ENCODE measurements at places on chromosomes 3 and 15.

GRCh38 chr15:94882071-94882712 lies 650.8 kb downstream of the MCTP2 start:
- no peak for ATAC-seq

- ATAC-seq = no peak
Measured at GRCh38 chr3:22315925-22316324, 564.9 kb upstream of the ZNF385D start.

- ATAC-seq = no peak
Measured at GRCh38 chr3:116630494-116630893, 79.1 kb upstream of the TUSC7 start.

- no peak for ATAC-seq
Measured at GRCh38 chr15:36468746-36469145, 110.7 kb upstream of the CDIN1 start.

DNA sequence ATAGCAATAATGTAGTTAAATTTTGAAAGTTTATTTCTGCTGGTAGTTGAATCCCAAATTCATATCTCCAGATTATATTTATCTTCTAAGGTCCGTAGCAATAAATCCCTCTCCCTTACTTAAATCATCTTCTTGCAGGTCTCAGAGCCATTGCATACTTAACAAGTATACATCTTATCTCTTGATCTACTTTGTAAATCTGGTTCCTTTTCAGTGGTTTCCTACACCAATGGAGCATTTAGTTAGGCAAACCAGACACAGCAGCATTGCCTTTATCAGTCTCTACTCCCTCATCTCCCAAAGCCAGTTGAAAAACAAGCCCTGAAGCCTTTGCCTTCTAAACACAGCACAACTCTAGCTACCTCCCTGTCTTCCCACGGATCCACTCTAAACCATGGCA lies 440.9 kb downstream of the CNTN6 start:
- no peak for ATAC-seq

- no peak for ATAC-seq
Measured at GRCh38 chr15:84697236-84697990, 18.5 kb downstream of the SEC11A start.

GRCh38 chr15:31049111-31049510 lies 52.4 kb downstream of the TRPM1 start:
- no peak for ATAC-seq

DNA sequence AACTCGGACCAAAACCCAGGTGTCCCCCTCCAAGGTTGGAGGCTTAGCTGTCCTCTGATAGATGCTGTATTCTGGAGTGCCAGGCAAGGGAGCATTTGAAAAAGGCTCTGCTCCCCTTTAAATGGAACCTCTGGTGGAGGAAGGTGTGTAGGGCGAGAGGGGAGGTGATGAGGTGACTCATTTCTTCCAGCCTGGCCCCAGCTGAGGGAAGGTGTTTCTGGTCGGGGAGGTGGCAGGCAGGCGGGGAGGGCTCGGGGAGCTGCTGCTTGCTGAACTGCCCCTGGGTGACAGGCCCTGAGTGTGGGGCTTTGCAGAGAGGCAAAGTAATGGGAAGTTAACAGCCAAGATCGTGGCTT lies 18.8 kb downstream of the PSTPIP1 start:
- ATAC-seq = no peak

DNA sequence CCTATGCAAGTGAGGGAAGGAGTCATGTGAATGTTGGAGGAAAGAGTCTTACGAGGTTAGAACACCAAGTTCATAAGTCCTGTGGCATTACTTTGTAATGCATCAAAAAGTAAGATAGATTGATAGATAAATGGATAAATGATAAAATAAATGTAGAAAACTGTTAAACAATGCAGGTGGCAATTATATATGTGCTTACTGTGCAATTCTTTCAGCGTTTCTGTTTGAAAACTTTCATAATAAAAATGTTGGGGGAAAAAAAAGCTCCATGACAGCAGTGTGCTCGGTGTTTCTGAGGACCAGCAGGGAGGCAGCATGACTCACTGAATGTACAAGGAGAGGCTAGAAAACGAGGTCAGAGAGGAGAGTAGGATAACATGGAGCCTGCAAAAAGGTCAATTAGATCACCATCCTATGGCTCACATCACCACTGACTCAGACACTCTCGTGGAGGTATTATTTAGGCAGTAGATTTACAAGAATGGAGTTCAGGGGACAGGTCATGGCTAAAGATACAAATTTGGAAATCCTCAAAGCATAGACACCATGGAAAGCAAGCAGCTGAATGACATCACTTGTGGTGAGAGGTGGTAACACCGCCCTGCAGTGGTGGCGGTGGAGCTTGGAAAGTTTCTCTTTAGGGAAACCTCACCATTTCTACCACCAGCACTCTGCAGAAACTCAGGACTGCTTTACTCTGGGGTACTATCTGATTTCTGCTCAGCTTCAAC lies 219.8 kb downstream of the CTNNB1 start:
- ATAC-seq = peak; percentile 44

DNA sequence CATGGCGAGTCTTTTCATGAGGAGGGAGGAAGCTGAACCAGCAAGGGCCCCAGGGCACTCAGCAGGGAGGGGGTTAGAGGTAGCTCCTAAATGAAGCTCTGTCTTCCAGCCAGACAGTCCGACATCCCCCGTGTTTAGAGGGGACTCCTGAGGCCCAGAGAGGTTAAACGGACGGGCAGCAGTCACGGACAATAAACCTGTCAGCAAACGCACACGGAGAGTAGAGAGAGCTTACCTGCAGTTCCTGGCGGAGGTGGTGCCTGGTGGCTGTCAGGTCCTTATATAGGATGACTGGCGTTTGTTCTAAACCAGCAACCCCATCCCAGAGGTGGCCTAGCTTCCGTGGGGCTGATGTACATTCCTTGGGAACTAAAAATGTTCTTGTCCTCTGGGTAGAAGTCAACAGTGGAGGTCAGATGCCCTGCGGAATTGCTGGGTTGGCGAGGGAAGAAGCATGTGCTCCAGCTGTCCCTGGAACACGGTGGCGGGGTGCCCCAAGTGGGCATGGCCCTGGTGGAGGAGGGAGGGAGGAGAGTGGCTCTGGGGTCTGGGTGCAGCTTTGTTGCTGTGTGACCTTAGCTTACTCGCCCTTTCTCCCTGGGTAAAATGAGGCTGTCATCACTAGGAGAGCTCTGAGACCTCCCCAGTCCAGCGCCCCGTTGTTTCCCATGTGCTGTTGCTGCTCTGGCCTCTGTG lies 2.1 kb downstream of the GHRL start:
- no peak for ATAC-seq

GRCh38 chr15:90143166-90143655 lies 40.9 kb upstream of the IDH2 start:
- peak; percentile 96 for ATAC-seq

DNA sequence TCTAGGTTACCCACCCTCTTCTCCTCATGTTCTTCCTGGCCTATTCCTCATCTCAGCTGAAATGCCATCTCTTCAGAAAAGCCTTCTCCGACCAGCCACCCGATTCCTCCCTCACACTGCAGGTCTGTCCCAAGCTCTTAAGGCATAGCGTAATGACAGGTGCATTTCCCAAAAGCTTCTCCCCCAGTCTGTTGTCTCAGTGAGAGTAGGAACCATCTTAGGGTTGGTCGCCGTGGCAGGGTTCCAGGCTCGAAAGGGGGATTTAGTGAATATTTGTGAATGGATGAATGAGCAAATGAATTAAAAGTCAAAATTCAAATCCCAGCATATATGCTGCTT lies 78.6 kb downstream of the TOP2B start:
- ATAC-seq = no peak

All from SK-N-SH treated with all-trans-retinoic acid at 6 μM for 48 hours (cell line).